T-helper 2 cell treated with Interferon-gamma antibody and Interleukin-4, amounts not matched to agents 5 μg/mL and 100 μg/mL, for 36 hours (primary cell): ENCODE measurements at places on chromosomes 3 and 15.

DNA sequence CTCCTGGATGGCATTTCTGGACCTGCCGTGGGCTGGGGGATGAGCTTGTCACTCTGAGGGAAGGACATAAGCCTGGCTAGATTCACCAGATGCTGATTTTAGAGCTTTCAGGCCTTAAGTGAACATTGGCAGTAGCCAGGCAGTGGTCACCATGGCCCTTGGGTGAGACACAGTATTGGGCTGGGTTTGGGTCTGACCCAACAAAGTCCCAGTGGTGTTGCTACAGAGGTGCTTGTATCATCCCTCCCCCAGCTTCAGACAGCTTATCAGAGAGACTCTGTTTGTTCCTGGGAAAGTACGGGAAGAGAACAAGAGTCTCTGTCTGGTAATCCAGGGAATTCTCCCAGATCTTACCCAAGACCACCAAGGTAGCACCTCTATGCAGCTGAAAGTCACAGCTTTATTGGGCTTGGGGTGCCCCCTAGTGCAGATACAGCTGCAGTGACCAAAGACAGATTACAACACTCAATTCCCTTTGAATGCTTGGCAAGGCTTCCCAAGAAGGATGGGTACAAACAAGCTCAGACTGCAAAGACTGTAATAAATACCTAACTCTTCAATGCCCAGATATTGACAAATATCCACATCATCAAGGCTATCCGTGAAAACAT is 9.8 kb upstream of the RUVBL1 start:
- no peak for DNase-seq

- DNase-seq = peak; percentile 2
Measured at GRCh38 chr15:31306426-31307269, 20.0 kb upstream of the KLF13 start.

DNA sequence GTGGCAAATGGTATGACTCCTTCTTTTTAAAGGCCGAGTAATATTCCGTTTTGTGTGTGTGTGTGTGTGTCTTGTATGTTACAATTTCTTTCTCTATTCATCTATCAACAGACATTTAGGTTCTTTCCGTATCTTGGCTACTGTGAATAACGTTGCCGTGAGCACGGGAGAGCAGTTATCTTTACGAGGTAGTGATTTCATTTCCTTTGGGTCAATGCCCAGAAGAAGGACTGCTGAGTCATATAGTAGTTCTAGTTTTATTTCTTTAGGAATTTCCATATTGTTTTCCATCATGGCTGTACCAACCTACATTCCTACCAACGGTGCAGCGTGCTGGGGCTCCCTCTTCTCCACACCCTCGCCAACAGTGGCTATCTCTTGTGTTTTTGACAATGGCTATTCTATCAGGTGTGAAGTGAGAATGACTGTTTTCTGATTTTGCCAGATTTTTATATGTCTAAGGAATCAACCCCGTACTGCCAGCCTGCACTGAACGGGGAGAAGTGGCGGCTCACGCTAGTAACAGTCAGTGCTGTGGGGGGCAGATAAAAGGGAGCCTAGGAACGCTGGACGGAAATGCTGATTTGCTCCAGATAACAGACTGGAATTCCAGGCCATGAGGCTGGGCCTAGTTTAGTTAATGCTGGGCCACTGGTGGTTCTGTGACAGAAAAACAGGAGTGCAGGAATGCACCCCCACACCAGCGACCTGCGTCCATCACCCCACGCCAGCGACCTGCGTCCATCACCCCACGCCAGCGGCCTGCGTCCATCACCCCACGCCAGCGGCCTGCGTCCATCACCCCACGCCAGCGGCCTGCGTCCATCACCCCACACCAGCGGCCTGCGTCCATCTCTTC is 168.1 kb downstream of the XXYLT1 start:
- no peak for DNase-seq

GRCh38 chr3:18740631-18741583 is 315.8 kb upstream of the SATB1 start:
- DNase-seq = peak; percentile 80

GRCh38 chr15:31266712-31267111 is 59.9 kb upstream of the KLF13 start:
- no peak for DNase-seq

- peak; percentile 64 for DNase-seq
Measured at GRCh38 chr15:70488002-70488605, 275.3 kb downstream of the UACA start.

- no peak for DNase-seq
Measured at GRCh38 chr3:133038731-133039375, 662 bp downstream of the TMEM108 start.

GRCh38 chr3:108552267-108553159 is 36.7 kb downstream of the CIP2A start:
- no peak for DNase-seq

GRCh38 chr3:105140899-105141367 is 225.8 kb upstream of the ALCAM start:
- no peak for DNase-seq

GRCh38 chr15:73857193-73857920 is 16.0 kb upstream of the TBC1D21 start:
- no peak for DNase-seq

DNA sequence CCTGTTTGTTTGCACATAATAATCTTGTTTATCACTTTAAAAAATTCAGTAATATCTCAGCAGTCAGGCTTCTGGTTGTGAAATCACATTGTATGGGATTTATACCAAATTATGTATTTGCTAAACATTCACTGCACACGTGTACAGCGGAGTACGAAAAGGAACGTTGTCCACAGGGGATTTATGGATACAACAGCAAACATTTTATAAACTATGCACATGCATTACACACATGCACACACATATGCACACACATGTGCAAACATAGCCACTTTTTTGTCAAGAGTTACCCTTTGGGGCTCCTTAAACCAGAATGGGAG is 150.5 kb downstream of the LRRK1 start:
- DNase-seq = no peak

DNA sequence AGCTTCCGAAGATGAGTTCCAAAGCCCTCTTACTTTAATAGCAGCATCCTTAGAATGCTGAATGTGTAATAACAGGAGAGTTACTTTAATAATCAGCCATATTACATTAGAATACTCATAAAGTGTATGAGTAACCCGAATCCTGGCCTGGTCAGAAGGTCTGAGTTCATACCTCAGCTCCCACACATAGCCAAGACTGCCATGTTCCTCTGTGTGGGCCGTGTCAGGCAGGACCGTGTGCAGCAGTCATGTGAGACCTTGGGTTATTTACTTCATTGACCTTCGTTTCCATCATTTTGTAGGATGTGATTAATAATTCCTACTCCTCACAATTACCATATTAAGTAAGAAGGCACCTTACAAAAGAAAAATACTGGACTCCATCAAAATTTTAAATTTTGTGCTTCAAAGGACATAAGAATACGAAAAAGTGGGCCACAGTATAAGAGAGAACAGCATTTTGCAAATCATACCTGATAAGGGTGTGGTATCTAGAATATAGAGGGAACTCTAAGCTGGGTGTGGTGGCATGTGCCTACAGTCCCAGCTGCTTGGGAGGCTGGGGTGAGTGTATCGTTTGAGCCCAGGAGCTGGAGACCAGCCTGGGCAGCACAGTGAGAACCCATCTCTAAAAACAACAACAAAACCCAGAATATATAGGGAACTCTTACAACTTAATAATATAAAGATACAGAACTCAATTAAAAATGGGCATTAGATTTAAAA is 163.4 kb downstream of the ATG7 start:
- no peak for DNase-seq

DNA sequence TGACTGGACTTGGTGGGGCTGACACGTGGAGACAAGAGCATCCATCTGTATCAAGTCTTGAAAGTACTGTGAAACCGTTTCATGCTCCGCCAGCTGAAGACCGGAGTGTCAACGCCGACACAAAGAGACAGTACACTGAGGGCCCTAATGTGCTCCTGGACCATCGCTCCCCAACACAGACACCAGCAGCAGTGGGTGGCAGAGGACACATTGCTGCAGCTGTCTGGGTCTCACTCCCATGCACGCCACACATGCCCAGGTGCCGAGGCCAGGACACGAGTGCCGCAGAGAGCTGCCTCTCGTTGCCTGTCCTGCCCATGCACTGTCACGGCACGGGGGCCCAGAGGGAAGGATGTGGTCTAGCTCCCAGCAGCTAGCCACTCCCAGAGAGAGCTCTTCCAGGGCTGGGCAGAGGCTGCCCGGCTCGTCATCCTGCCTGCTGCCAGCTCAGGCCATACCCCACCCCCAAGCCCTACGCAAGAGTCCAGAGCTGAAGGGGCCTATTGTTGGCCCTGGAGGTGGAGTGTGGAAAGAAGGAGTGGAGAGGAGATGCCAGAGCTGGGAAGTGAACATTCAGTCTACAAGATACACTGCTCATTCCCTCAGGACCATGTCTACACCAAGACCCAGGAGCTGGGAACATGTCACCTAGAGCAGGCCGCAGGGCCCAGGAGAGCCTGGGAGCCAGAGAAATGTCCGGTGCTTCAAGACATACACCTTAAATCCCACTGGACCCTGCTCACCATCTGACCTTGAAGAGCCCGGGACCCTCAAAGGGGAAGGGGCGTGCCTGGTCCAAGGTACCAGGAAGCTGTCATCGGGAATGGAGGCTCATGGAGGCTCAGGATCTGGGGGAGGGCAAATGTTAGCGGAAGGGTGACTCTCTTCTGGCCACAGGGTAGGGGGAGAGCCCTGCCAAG is 7.7 kb downstream of the TNK2 start:
- DNase-seq = peak; percentile 42

DNA sequence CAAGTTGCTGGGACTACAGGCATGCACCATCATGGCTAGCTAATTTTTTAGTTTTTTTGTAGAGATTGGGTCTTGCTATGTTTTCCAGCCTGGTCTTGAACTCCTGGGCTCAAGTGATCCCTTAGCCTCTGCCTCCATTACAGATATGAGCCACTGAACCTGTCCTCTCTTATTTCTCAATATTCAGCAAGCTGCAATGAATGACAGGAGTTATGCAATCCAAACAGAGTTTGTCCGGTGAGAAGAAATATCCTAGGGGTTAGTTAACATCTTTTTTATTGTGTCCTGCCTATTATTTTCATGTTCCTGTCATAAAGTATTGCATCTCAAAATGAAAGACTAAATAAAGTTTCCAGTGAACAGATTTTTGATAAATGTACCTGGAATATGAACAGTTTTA is 1161.4 kb downstream of the OTOL1 start:
- no peak for DNase-seq

- no peak for DNase-seq
Measured at GRCh38 chr3:142224482-142225072, 808 bp downstream of the GK5 start.

- DNase-seq = no peak
Measured at GRCh38 chr3:110859336-110859735, 212.3 kb upstream of the NECTIN3 start.

- DNase-seq = no peak
Measured at GRCh38 chr3:39273119-39273518, 6.7 kb downstream of the CX3CR1 start.

DNA sequence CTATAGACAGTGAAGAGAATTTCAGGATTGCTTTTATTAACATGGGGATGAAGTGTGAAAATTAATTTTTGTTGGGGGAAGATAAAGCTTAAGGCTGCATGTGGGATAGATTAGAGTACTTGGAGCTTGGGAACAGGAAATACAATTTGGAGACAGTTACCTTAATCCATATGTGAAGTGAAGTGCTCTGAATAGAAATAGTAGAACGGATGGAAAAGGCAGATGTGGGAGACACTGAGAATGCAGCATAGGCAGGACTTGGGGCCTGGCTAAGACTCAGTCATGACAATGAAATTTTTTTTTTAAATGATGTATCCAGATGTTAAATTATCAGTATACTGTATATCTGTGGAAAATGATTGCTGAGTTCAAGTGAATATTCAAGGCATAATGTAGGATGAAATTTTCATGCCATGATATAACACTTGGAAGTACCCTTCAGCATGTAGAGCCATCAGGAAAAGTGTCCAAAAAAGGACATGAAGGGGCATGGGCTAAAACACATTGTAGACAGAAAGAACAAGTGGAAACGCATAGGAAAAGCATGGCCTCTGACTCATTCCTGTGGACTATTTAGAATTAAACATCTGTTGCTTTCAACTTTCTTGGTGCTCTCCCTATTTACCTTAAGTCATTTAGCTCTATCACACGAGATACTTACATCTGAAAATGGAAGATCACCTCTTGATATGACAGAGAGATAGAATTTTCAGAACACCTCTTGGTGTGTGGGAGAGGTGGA is 134.8 kb downstream of the RBMS3 start:
- DNase-seq = no peak

GRCh38 chr3:47716656-47717055 is 65.0 kb downstream of the SMARCC1 start:
- no peak for DNase-seq

DNA sequence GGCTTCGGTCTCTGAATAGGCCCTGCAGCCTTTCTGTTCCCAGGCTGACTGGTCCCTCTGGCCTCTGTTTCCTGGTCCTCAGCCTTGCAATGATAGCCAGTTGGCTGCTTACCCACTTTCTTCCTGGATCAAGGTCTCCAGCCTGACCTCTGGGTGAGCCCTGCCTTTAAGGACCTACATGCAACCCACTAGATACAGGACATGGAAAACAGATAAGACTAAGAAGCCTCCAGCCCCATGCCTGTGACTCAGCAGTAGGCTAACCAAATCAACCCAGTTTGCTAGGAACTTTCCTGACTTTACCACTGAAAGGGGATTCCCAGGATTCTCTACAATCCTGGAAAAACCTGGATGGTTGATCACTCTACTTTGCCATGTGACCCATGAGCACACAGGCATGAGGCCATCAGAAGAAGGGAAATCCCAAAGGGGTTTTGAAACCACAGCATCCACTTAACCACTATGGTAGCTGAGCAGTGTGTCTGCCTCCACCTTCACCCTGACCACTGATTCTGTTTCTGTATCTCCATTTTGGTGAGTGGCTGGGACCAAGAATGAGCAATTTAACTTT is 188.1 kb downstream of the CHST2 start:
- peak; percentile 17 for DNase-seq
